Cortex of kidney (tissue), 1 donor: ENCODE measurements at places on chromosomes 3 and 15.

- no peak for DNase-seq
Observed at GRCh38 chr3:112365636-112366035, 32.7 kb downstream of the CD200 start.

DNA sequence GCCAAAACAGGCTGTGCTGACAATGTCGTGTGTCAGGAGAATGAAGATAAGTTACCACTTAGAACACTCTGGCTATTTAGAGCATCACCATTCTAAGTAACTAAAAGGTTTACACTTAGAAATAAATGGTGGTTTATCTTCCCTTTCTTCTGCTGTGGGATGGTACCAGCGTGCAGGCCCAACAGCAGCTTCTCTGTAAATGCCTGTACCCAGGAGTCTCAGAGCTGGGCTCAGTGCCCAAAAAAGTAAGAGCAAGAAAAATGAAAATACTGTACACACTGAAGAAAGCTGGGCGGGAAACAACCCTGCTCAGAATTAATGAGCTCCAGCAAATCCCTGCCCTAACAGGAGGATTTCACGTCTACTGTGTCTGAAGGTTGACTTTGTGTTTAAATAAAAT, 206.5 kb downstream of the MFSD1 start:
- DNase-seq: no peak

DNA sequence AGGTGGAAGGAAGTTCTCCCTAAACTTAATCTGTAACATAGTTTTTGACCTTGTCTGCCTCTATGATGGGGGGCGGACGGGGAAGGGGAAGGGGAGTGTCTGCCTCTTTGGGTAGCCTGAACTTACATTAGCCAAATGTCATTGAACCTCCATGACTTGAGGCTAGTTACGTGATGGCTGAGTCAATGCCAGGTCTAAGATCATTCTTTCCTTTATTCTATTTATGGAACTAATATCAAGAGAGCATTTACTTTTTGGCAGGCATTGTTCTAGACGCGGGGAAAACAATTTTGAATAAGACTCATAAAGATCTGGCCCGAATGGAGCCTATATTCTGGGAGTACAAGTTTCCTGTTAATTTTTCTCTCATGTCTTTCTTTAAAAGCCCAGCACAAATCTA, 340.7 kb upstream of the C2CD4B start:
- DNase-seq: no peak

DNA sequence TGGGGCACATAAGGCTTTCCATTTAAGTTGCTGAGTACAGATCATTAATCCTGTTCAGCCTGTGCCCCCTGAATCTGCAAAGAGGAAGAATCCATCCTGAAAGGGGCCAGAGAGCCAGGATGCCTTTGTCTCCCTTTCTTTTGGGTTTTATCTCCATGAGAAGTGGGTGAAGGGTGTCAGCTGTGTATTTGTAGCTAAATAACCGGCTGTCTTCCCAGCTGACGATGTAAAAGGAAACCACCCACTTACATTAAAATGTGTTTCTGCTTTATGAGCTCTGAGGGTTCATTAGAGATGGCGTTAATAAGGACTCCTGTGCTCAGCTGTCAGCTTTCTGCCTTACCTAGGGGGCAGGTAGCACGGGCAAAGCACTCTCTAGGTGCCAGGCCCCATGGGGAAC, 83.4 kb downstream of the SLCO3A1 start:
- DNase-seq: no peak
